ENCODE measurements at places on chromosomes 5 and 9.

GRCh38 chr5:83586874-83587776 is 115.6 kb downstream of the VCAN start:
- H3K36me3 ChIP-seq, result no peaks in the 10 kb centered on the region
- no peaks in the 10 kb centered on the region for H3K4me1 ChIP-seq
- H3K27ac ChIP-seq, result no peak overlapping the region

DNA sequence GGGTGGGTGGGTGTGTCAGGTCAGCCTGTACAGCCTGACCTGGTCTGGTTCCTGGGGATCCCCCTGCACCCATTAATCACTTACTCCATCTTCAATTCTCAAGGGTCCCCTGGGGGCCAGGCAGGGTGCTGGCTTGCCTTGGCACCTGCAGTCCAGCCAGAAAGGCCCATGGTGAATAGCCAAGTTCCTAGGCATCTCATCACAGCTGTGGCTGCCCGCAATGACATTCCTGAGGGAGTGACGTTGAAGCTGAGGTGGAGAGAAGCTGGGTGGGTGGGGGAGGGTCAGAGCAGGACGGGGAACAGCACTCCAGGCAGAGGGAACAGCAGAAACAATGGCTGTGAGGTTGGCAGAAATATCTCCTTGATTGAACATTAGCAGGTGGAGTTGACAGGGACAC is 10.6 kb downstream of the HMCN2 start:
- DNase-seq, result no peak
- H3K4me1 ChIP-seq, result peaks cover 5% of the 10 kb centered on the region
- H3K27me3 ChIP-seq, result no peaks in the 10 kb centered on the region

DNA sequence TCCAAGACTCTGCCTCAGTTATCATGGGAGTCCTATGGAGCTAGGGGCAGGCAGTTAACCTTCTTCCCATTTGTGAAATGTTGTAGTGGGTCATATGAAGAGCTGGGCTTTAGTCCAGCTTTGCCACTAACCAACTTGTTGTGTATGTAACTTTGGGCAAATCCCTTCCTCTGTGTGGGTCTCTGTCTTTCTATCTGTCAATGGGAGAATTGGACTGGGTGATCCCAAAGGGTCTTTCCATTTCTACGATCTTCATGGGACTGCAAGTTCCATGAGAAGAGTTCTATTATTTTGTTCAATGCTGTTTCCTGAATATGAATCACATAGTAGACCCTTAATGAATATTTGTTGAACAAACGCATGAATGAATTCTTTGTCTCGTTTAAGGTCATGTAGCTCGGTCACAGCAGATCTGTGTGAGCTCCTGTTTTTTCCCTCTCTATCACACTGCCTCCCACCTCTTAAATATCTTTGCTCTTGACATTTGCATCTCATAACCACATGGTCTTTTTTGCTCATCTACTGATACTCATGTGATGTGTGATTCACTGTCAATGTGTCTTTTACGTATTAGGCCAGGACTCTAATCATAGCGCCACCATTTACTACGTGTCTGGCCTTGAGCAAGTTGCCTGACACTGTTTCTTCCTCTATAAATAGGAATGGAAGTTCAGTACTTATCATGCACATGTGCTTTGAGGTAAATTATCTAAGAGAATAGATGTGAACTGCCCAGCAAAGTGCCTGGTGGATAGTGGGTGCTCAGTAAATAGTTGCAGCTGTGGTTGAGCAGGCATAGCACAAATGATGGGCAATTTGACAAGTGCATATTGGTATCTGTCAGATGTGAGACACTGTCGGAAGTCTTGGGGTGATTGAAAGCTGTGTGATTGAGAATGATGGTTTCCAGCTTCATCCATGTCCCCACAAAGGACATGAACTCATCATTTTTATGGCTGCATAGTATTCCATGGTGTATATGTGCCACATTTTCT is 37.4 kb downstream of the PTTG1 start:
- H3K27me3 ChIP-seq, result no peaks in the 10 kb centered on the region
- H3K27ac ChIP-seq, result no peak overlapping the region
- H3K4me3 ChIP-seq, result no peak overlapping the region
- no peaks in the 10 kb centered on the region for H3K4me1 ChIP-seq

DNA sequence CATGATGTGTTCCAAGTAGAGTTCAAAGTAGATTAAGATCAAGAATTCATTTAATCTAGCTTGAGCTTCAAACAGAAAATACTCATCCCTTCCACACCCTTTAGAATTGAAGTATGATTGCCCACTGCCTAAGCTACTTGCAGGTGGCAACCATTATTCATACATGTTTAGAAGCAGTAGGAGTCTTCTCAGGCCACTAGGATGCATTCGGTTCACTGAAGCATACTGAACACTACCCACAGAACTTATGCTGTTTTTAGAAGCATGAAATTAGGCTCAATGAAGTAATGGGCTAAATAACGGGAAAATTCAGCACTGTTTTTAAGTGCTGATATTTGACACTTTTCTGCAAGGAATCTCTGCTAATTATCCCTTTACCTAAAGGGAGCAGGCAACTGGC is 263.4 kb downstream of the DEPDC1B start:
- H3K36me3 ChIP-seq, result no peaks in the 10 kb centered on the region
- no peak overlapping the region for H3K27ac ChIP-seq
- no peak overlapping the region for H3K4me3 ChIP-seq
- H3K27me3 ChIP-seq, result no peaks in the 10 kb centered on the region

GRCh38 chr9:129998491-129999140 is 44.4 kb downstream of the FNBP1 start:
- peaks cover 3% of the 10 kb centered on the region for H3K4me1 ChIP-seq
- no peak overlapping the region for H3K27ac ChIP-seq
- DNase-seq, result no peak
- H3K27me3 ChIP-seq, result no peaks in the 10 kb centered on the region

GRCh38 chr5:175828651-175829050 is 42.7 kb upstream of the CPLX2 start:
- no peaks in the 10 kb centered on the region for H3K27me3 ChIP-seq
- no peaks in the 10 kb centered on the region for H3K36me3 ChIP-seq
- no peak overlapping the region for H3K4me3 ChIP-seq

DNA sequence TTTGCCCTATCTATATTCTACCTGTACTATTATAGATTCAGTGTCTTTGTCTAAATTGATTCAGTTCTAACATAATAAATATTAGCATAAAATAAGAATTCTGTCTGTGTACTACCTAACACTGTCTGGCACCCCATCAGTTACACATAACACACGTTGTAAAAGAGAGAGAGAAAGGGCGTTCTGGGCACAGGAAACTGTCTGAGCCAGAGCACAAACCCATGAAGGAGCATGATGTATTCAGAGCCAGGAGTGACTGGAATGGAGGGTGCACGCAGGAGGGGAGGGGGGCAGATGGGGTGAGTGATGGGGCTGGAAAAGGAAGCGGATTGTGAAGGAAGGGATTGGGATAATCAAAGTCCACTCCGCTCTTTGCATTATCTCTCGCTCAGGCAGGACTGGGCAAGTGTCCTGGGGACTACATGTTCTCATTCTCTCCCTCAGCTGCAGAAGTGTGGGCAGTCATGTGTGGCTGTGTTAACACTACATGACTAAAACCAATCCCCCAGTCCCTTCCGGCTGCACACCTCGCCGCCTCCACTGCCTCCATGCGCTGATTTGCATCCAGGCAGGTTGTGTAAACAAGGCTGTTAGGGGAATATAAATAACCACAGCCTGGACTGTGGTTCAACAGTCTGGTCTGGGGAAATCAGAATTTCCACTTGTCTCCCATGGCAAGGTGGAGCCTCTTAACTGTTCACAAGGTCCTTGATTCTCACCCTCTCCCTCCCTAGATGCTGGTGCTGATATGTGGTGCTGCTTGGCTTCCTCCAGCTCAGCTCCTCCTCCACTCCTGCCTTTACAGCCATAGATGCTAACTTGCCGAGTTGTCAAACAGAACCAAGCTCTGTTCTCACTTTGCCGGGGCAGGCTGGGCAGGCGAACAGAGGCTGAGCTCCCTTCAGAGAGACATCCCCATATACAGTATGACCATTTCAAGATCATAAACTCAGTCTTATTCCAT is 367.5 kb upstream of the BRINP1 start:
- no peaks in the 10 kb centered on the region for H3K27me3 ChIP-seq
- H3K36me3 ChIP-seq, result no peaks in the 10 kb centered on the region
- H3K27ac ChIP-seq, result no peak overlapping the region
- DNase-seq, result no peak
- no peaks in the 10 kb centered on the region for H3K4me1 ChIP-seq
